ENCODE measurements at places on chromosomes 13 and 19. TPM values are rescaled to one million over a fixed set of nuclear protein-coding genes. Genes with fewer than 3 reads are reported as not detected.
A peak's percentile ranks its signal among the peaks of the same experiment; 100 is the strongest.

- H3K27ac ChIP-seq, result no peak overlapping the region
- no peak overlapping the region for H3K4me3 ChIP-seq
- no peaks in the 10 kb centered on the region for H3K4me1 ChIP-seq
- H3K27me3 ChIP-seq, result no peaks in the 10 kb centered on the region
Observed at GRCh38 chr19:56099638-56100539, 21.2 kb downstream of the ZNF787 start.

The NLRP12 gene
- total RNA-seq, result 0.25 TPM

DNA sequence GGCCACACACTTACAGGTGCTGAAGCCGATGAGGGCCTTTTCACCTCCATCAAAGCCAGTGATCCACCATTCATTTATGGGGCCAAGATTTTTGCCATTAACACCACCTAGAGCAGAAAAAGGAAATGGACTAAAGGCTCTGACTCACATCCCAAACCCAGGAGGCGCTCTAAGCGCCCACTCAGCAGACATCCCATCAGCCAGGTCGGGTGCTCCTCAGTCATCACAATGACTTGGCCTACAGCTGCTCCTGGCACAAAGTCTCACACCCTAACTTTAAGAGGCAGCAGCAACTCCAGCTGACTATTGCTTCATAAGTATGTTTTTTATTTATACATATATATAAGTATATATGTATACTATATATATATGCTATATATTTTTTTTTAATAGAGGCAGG, 36.1 kb upstream of the EIF3G start:
- H3K4me1 ChIP-seq, result no peaks in the 10 kb centered on the region
- no peaks in the 10 kb centered on the region for H3K27me3 ChIP-seq
- H3K27ac ChIP-seq, result no peak overlapping the region
- H3K36me3 ChIP-seq, result peaks cover 89% of the 10 kb centered on the region

DNA sequence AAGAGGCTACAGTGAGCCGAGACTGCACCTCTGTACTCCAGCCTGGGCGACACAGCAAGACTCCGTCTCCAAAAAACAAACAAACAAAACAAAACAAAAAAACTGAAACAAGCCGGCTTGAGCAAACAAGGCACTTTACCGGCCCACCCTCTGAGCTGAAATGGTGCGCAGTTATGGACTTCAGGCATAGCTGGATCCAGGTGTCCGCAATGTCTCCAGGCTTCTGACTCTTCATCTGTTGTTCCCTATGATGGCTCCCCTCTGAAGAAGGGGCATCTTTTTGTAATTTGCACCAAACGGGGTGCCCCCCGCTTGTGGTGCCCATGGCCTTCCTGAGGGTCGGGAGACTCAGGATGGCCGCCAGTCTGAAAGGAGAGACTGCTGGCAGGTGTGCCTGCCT, 6.2 kb downstream of the C2CD4C start:
- H3K27ac ChIP-seq, result no peak overlapping the region
- no peak for DNase-seq
- H3K4me1 ChIP-seq, result no peaks in the 10 kb centered on the region
- H3K36me3 ChIP-seq, result no peaks in the 10 kb centered on the region
- no peak overlapping the region for H3K4me3 ChIP-seq

DNA sequence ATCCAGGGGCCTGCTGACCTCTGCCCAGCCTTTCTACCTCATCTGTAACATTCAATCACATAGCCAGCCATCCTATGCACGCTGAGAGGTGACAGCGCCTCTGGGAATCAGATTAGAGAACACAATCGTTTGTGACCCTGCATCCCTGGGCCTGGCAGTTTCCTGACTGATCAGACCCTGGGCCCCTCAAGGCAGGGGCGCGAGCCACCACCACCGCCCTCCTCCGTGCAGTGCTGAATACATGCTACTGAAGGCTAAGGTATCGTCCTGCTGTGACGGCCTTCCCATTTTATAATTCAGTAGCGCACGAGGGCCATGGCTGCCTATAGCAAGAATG, 1.3 kb downstream of the TMTC4 start:
- no peaks in the 10 kb centered on the region for H3K27me3 ChIP-seq
- H3K27ac ChIP-seq, result peak overlapping the region; percentile 94
- H3K4me1 ChIP-seq, result peaks cover 15% of the 10 kb centered on the region
- peak overlapping the region; percentile 74 for H3K4me3 ChIP-seq

The NLRP11 gene
- 0.86 TPM for total RNA-seq

The ZNF567 gene
- total RNA-seq, result 5.6 TPM

- no peaks in the 10 kb centered on the region for H3K36me3 ChIP-seq
- no peak for DNase-seq
- no peaks in the 10 kb centered on the region for H3K27me3 ChIP-seq
- H3K27ac ChIP-seq, result no peak overlapping the region
- no peaks in the 10 kb centered on the region for H3K4me1 ChIP-seq
Observed at GRCh38 chr19:30692181-30692811, 320.1 kb downstream of the ZNF536 start.

- H3K36me3 ChIP-seq, result no peaks in the 10 kb centered on the region
- no peaks in the 10 kb centered on the region for H3K27me3 ChIP-seq
- peak overlapping the region; percentile 14 for H3K27ac ChIP-seq
- H3K4me3 ChIP-seq, result no peak overlapping the region
Observed at GRCh38 chr13:24684600-24684998, 4.4 kb downstream of the ATP12A start.

GRCh38 chr13:19791953-19792537, 9.3 kb upstream of the PSPC1 start:
- H3K4me3 ChIP-seq, result no peak overlapping the region
- peaks cover 19% of the 10 kb centered on the region for H3K4me1 ChIP-seq
- H3K36me3 ChIP-seq, result no peaks in the 10 kb centered on the region

DNA sequence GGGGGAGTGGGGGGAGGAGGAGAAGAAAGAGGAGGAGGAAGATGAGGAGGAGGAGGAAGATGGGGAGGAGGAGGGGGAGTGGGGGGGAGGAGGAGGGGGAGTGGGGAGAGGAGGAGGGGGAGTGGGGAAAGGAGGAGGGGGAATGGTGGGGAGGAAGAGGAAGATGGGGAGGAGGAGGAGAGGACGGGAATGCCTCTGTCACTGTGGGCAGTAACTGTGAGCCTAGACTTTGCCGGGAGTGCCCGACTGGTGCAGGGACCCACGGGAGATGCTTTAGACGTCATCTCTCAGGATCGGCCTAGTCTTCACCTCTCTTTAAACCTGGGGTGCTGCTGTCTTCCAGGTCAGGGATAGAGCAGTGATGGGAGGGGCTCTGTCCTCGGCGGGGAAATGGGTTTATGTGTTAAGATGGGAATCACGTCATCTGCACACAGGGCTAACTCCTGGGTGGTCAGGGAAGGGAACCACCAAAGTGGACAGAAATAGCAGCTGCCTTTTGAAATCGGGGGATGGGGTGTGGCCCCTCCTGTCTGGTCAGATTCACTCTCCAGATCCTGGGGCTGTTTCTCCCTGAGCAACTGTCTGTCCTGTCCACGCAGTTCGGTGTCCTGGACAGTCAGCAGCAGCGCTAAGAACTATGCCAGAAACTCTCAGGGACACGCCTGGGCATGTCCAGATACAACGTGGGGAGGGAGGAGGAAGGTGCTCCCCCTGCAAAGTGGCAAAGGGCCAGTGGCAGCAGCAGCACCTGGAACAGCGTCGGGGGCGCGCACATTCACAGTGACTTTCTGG, 26.9 kb downstream of the GAS6 start:
- no peaks in the 10 kb centered on the region for H3K27me3 ChIP-seq
- H3K4me1 ChIP-seq, result peaks cover 29% of the 10 kb centered on the region
- H3K4me3 ChIP-seq, result peak overlapping the region; percentile 9
- H3K36me3 ChIP-seq, result no peaks in the 10 kb centered on the region

DNA sequence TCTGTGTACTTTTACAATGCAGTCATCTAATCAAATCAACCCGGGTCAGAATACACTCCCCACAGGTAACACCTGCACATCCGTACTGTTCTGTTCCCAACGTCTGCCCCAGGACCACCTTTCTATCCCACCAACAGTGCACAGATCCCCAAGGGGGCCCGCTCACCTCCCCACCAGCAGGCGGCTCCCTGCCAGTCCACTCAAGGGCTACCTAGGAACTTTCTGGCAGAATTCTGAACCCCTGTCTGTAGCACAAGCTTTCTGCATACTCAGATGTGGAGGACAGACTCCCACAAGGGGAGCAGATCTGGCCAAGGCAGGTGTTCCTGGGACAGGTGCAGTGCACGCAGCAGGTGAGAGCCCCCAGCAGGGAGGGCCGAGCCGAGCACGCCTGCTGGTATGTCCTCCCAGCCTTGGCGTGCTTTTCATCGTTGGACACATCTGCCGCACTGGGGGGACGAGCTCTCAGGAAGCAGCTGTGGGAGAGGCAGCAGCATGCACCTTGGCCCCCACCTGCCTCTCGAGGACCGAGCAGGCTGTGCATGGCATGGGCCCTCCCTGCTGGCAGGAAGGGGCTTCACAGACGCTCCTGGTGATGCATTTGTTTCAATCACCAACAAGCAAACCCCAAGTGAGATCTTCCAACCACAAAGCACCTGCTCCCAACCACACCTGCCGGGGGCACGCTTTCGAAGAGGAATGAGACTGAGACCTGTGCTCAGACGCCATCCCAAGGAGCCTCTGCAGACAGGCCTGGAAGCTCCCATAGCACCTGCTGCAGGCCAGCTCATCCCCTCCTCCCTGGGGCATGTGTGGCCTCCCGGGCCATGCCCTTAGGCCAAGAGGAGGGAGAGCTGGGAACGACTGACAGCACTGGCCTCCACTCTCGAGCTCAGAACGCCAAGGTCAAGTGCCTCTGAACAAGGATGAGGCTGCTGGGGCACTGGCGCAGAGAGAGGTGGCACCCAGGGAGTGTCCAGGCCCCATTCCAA, 35.9 kb downstream of the RAB20 start:
- no peak overlapping the region for H3K4me3 ChIP-seq
- no peak for DNase-seq
- H3K27ac ChIP-seq, result peak overlapping the region; percentile 39
- H3K4me1 ChIP-seq, result peaks cover 54% of the 10 kb centered on the region

DNA sequence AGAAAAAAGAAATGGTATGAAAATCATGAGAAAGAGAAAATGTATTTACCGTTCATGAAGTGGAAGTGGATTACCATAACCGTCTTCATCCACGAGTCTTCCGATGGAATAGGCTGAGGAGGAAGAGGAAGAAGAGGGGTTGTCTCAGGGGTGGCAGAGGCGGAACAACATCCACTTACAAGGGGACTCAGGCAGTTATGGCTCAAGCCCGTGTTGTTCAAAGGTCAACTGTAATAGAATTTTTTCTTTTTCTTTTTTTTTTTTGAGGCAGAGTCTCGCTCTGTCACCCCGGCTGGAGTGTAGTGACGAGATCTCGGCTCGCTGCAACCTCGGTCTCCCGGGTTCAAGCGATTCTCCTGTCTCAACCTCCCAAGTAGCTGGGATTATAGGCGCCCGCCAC, 16.9 kb upstream of the ADGRL1 start:
- H3K27ac ChIP-seq, result no peak overlapping the region
- peaks cover 18% of the 10 kb centered on the region for H3K4me1 ChIP-seq
- H3K36me3 ChIP-seq, result no peaks in the 10 kb centered on the region
- no peak for DNase-seq

- H3K27me3 ChIP-seq, result no peaks in the 10 kb centered on the region
- no peak overlapping the region for H3K27ac ChIP-seq
- H3K4me1 ChIP-seq, result no peaks in the 10 kb centered on the region
- H3K36me3 ChIP-seq, result no peaks in the 10 kb centered on the region
Observed at GRCh38 chr13:38180670-38181069, 169.0 kb upstream of the UFM1 start.

GRCh38 chr19:29031216-29031615, 181.7 kb downstream of the UQCRFS1 start:
- no peaks in the 10 kb centered on the region for H3K36me3 ChIP-seq
- no peaks in the 10 kb centered on the region for H3K4me1 ChIP-seq
- no peak for DNase-seq
- H3K4me3 ChIP-seq, result no peak overlapping the region
- H3K27ac ChIP-seq, result no peak overlapping the region
- no peaks in the 10 kb centered on the region for H3K27me3 ChIP-seq

GRCh38 chr13:76656056-76656455, 230.1 kb downstream of the KCTD12 start:
- DNase-seq, result no peak
- H3K27me3 ChIP-seq, result no peaks in the 10 kb centered on the region
- H3K4me1 ChIP-seq, result no peaks in the 10 kb centered on the region
- no peak overlapping the region for H3K27ac ChIP-seq

GRCh38 chr13:43329702-43330101, 306.3 kb downstream of the DNAJC15 start:
- H3K4me3 ChIP-seq, result no peak overlapping the region
- DNase-seq, result no peak
- no peaks in the 10 kb centered on the region for H3K27me3 ChIP-seq
- no peaks in the 10 kb centered on the region for H3K4me1 ChIP-seq
- no peaks in the 10 kb centered on the region for H3K36me3 ChIP-seq

DNA sequence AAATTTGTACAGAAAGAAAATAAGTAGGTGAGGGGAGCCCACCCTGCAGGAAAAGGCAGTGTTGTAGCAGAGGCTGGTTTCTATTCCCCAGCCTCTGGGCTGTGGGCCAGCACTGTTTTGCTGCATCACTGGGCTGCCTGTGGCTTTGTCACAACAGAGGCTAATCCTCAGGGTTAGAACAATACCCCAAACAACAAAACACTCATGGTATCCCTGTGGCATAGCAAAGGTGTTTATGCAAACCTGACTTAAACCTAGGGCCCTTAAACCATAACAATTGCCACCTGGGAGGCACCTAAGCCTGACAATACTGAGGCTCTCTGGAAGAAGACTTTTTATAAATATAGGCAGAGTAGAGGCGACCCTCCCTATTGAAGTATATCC, 314.7 kb downstream of the OLFM4 start:
- no peaks in the 10 kb centered on the region for H3K27me3 ChIP-seq
- H3K4me1 ChIP-seq, result no peaks in the 10 kb centered on the region
- no peak overlapping the region for H3K27ac ChIP-seq

DNA sequence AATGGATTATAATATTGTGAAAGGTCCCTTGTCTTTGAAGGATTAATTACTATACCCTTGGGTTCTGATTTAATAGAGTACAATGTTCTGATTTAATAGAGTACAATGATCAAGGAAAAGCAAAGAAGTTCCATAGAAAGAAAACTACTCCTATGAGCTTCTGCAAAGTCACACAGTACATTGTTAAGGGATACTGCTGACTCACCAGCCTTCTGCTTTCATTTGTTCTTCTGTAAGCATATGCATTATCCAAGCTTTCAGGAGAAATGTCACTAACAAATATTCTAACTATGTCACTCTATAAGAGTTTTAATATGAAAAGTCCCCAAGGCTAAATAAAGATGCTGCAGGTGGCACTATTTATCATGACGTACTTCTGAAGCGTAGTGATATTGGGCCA, 396.7 kb downstream of the RFC3 start:
- no peaks in the 10 kb centered on the region for H3K27me3 ChIP-seq
- H3K27ac ChIP-seq, result no peak overlapping the region
- no peaks in the 10 kb centered on the region for H3K36me3 ChIP-seq
- no peak for DNase-seq
- H3K4me3 ChIP-seq, result no peak overlapping the region

The PSG2 gene
- not detected for total RNA-seq

GRCh38 chr19:10230173-10230860, 814 bp downstream of the S1PR2 start:
- H3K36me3 ChIP-seq, result no peaks in the 10 kb centered on the region
- peaks cover 32% of the 10 kb centered on the region for H3K4me1 ChIP-seq
- peak overlapping the region; percentile 78 for H3K4me3 ChIP-seq
- H3K27me3 ChIP-seq, result no peaks in the 10 kb centered on the region
- peak overlapping the region; percentile 85 for H3K27ac ChIP-seq

Measured in HCT116 (cell line).